Omental fat pad (tissue), 4 donors: ENCODE measurements at places on chromosomes 3 and 15.

GRCh38 chr3:84074767-84075166 lies 884.0 kb upstream of the CADM2 start:
- DNase-seq, result no peak

DNA sequence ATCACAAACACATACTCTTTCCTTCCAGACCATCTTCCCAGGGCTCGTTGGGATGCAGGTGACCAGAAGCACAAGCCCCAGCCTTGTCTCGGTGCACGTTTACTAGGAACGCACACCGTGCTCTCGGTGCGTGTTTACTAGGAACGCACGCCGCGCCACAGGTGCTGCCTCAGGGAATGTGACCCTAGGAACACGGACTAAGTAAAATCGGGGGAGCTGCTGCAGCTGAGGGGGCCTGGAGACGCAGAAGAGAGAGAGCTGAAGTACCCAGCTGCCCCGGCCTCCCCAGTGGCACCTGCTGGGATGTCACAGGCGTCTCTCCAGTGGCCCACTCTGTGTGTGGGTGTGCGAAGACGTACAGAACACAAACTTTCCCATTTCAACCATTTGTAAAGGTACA lies 91.0 kb upstream of the SNRPA1 start:
- DNase-seq, result no peak

DNA sequence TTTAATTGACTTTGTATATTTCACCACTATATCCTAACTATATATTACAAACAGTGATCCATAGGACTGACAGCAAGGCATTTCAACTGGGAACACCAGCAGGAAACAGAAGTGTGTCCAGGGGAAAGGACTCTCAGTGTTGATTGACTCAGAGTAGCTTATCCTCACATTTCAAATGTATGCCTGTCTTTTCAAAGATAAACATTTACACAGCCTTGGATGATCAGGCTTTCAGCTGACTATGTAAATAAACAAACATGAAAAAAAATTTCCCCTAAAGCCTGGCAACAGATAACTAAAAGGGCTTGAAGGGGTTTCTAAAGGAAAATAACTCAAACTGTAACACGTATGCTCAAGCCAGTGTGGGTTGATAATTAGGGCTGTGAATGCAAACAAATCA lies 321.8 kb downstream of the TBC1D5 start:
- DNase-seq, result no peak

- DNase-seq, result no peak
Observed at GRCh38 chr3:155853214-155854140, 750 bp downstream of the SLC33A1 start.

DNA sequence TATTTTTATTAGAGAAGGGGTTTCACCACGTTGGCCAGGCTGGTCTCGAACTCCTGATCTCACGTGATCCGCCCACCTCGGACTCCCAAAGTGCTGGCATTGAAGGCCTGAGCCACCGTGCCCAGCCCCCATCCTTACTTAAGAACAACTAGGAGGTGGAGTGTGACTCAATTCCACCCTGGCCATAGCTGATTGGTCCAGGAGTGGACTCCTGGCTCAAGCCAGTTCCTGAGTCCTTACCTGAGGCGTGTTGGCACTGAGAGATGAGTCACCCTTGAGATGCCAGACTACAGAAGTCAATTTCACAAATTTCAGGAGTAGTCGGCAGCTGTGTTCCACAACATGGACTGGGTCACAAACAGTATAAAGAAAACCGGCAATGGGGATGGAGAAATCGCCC lies 124.2 kb downstream of the SHQ1 start:
- DNase-seq, result no peak

DNA sequence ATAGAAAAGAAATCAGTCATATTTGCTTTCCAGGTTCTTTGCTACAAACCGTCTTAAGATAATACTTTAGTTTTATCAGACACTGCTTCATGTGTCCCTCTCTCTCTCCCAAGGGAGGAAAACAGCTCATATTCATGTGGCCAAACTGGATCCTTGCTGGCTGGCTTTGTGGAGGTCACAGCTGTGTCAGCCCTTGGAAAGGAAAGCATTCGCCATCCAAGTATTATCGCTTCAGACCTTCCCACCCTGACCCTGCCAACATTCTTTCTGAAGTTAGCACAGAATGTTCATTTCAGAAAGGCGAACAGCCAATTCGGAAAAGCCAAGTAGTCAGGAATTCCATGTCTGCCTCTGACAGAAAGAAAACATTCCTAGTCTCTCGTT lies 213.6 kb downstream of the FEZF2 start:
- DNase-seq, result no peak

DNA sequence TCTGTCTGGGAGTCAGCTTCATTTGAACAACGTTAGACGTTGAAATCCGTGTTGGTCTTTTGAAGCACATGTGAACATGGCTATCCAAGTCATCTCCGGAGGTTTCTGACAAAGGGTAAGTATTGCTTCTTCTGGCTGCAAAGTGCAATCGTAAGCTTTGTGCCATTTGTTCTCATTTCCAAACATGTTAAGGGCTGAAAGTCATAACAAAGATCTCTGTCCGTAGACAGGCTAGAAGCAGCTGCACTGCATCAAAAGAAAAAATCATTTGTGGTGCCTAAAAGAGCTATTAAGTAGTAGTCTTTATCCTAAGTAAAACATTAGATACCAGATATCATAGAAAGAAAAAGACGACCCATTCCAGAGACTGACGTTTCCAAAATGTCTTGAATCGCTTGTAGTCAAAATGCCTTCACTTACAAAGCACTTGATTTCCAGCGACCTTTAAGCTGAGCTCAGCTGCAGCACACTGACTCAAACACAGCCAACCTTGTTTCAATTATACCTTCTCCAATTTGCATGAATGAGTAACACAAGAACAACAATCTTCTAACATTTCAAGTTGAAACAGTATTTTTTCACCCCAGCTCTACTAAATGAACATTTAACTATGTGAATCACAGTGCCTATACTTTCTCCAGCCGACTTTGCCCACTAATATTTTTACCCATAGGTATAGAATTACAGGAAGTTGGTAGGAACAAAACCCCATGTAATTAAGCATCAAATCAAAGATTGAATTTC lies 76.6 kb downstream of the NEDD4 start:
- DNase-seq, result no peak

GRCh38 chr15:57283774-57284503 lies 92.4 kb upstream of the CGNL1 start:
- no peak for DNase-seq

GRCh38 chr15:78455749-78456148 lies 17.7 kb downstream of the IREB2 start:
- DNase-seq, result no peak

GRCh38 chr3:24460974-24461373 lies 33.7 kb downstream of the THRB start:
- DNase-seq, result no peak

DNA sequence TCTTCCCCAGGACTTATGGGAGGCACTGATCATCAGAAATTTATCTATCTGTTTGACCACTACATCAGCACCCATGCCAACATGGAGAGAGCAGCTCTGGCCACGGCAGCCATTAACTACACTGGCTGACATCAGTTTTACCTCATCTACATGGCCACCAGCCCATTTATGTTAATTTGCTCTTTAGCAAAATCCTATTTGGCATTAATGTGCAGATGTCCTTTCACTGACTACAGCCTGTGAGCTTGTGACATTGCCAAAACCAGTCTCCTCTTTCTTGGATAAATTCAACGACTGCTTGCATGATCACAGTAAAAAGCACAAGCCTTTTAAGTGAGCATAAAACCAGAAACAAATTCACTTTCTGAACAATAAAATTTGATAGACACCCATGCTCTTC lies 47.5 kb downstream of the NR1I2 start:
- no peak for DNase-seq

GRCh38 chr15:83078712-83079111 lies 11.7 kb upstream of the BTBD1 start:
- DNase-seq, result no peak

- no peak for DNase-seq
Observed at GRCh38 chr15:99719096-99719541, 14.1 kb downstream of the LYSMD4 start.

- DNase-seq, result no peak
Observed at GRCh38 chr3:72791161-72791560, 57.1 kb downstream of the SHQ1 start.

DNA sequence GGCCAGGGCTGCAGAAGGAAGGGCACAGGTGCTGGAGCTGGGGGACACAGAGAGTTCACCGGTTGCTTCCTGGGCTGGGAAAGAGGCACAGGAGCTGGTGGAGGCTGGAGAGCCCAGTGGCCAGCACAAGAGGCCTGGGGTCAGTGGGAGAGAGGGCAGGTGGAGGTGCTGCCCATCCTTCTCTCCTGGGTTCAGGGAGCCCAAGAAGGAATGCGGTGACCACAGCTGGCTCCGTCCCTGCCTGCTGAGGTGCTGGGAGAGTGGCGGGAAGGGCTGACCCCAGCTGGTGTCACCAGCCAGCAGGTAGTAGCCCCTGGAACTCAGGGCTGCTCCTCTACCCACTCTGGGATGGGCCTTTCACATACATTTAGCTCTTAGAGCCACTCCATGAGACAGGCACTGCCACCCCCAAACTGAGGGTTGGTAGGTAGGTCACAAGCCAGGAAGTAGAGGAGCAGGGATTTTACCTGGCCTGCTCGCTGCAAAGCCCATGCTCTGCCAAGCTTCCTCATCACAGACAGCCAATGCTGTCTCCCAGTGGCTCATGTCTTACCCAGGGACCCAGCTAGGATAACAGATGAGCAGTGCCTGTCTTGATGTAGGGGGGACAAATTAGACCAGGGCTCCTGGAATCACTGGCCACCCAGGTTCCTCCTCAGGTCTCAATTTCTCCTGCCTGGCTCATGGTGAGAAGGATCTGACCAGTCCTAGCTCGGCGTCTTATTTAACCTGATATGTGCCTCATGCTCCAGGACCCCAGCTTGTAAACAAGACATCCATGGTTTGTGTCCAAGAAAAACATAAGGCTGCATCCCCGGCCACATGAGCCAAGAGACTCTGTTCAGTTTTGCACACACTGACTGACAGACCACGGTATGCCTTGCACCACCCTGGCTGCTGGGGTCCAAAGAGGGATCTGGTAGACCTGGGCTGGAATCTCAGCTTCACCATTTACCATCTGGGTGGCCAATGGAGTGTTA lies 119.2 kb downstream of the CORO2B start:
- no peak for DNase-seq

DNA sequence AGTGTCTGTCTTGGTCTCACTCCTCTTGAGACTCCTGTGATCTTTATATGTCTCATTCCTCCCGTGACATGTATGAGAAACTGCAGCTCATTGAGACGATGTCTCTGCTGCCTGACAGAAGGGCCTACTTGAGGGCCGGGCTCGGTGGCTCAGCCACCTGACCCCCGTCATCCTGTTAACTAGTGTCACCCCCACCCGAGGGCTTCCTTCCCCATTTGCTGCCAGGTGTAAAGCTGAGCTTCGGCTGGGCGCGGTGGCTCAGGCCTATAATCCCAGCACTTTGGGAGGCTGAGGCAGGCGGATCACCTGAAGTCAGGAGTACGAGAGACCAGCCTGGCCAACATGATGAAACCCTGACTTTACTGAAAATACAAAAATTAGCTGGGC lies 12.7 kb downstream of the SEMA4B start:
- DNase-seq, result no peak
